GM12865 (cell line): ENCODE measurements at places on chromosomes 3 and 15.

- DNase-seq: peak; percentile 59
These were observed 8.4 kb upstream of the GSK3B start for GRCh38 chr3:120102674-120103073.

DNA sequence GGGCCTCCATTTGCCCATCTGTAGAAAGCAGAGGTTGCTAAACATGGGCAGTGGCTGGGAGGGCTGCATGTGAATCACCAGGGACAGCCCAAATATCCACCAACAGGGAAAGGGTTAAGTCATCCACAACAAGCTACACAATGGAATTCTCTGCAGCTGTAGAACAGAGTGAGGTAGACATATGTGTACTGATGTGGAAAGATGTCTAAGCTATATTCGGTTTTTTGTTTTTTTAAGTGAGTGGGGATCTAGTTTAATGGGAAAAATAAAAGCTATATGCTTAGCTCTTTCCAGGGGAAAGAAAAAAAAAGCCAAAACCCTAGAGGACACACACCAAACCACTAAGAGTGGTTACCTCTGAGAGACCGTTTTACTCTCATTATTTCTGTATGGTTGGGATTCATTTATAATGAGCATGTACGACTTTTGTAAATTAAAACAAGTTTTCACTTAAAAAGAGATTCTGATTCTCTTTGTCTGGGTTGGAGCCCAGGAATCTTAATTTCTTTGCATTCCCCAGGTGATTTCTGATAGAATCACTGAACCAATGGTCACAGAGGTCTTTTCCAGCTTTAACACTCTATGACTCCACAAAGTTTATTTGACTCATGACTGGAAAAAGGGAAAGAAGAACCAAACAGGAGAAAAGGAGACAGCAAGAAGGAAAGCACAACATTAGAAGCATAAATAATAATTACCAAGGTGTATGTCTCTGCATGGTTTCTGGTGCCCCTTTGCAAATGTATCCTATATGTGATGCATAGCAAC is 19.1 kb downstream of the CRABP1 start:
- no peak for DNase-seq

DNA sequence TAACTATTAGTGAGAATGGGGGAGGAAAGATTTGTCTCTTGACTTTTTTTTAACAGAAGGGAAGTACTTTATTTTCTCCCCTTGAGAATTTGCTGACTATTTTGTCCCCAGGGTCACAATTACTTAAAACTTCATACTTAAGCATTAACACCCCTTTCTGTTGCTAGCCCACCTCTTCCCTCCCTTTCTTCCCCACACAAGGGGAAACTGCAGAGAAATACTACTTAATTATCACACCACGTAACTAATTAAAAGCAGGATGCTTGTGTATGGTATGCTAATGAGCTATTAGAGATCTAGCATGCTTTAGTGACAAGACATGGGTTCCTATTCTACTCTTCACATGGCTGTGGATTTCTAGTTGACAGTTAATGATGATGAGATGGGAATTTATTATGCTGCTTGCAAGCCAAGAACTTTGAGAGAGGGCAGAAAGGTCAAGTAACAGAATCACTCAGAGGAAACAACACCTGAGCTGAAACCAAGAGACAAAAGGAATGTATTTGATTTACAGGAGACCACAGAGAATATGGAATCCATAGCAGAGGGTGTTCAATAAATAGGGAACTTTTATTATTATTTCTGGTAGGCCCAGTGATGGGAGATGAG is 179.2 kb downstream of the LSAMP start:
- no peak for DNase-seq

GRCh38 chr3:128874481-128875180 is 4.8 kb upstream of the ACAD9 start:
- no peak for DNase-seq
